Keratinocyte (primary cell): ENCODE measurements at places on chromosomes 7 and 10. TPM values are rescaled to one million over a fixed set of nuclear protein-coding genes. Genes with fewer than 3 reads are reported as not detected.

Gene NME8
- not detected in 3 replicates for polyA plus RNA-seq

Gene ACSL5
- polyA plus RNA-seq = 0.03 to 0.04 TPM in 2 of 3 replicates, not detected in the other

Gene SLC39A12
- 0.03 to 0.13 TPM (median 0.07 TPM) in 3 replicates for polyA plus RNA-seq

Gene SPDYE1
- polyA plus RNA-seq = not detected in 3 replicates

Gene UNCX
- polyA plus RNA-seq = not detected in 3 replicates

Gene GBX1
- polyA plus RNA-seq = not detected in 3 replicates

Gene CFAP46
- 0.55 to 1.00 TPM (median 0.94 TPM) in 3 replicates for polyA plus RNA-seq

Gene CD36
- 0.05 to 1.1 TPM (median 0.59 TPM) in 3 replicates for polyA plus RNA-seq

Gene FAM25A
- 11.7 to 27.6 TPM (median 25.2 TPM) in 3 replicates for polyA plus RNA-seq

Gene APBB1IP
- not detected in 3 replicates for polyA plus RNA-seq

Gene ZP3
- polyA plus RNA-seq = 6.9 to 13.6 TPM (median 7.7 TPM) in 3 replicates

Gene SLC29A4
- polyA plus RNA-seq = 0.43 to 1.9 TPM (median 0.65 TPM) in 3 replicates

Gene CDC14C
- not detected in 3 replicates for polyA plus RNA-seq

Gene TSPAN12
- 0.37 to 0.82 TPM (median 0.47 TPM) in 3 replicates for polyA plus RNA-seq

Gene MYH16
- polyA plus RNA-seq = 0.55 to 2.2 TPM (median 0.69 TPM) in 3 replicates

Gene LEP
- 0.10 to 0.50 TPM in 2 of 3 replicates, not detected in the other for polyA plus RNA-seq

Gene ZCCHC24
- polyA plus RNA-seq = 0.91 to 1.5 TPM (median 0.96 TPM) in 3 replicates

Gene PAPOLB
- polyA plus RNA-seq = not detected in 3 replicates

Gene UCN3
- polyA plus RNA-seq = not detected in 3 replicates

Gene PRTFDC1
- polyA plus RNA-seq = 1.4 to 2.2 TPM (median 1.8 TPM) in 3 replicates

Gene SEPTIN14
- polyA plus RNA-seq = not detected in 3 replicates

Gene RAB19
- 0.10 to 0.22 TPM in 2 of 3 replicates, not detected in the other for polyA plus RNA-seq

Gene CPA4
- polyA plus RNA-seq = 248 to 423 TPM (median 276 TPM) in 3 replicates

Gene ADRB1
- 0.04 to 0.07 TPM (median 0.05 TPM) in 3 replicates for polyA plus RNA-seq

Gene KLF14
- polyA plus RNA-seq = 0.01 to 0.03 TPM (median 0.03 TPM) in 3 replicates

Gene AZGP1
- 0.14 to 1.3 TPM (median 1.3 TPM) in 3 replicates for polyA plus RNA-seq

Gene MYO1G
- 0.02 to 0.13 TPM (median 0.03 TPM) in 3 replicates for polyA plus RNA-seq

Gene CHST3
- polyA plus RNA-seq = 12.0 to 12.4 TPM (median 12.3 TPM) in 3 replicates

Gene GPRIN2
- 0.03 to 0.42 TPM (median 0.08 TPM) in 3 replicates for polyA plus RNA-seq

Gene OPTN
- polyA plus RNA-seq = 69.4 to 92.3 TPM (median 71.9 TPM) in 3 replicates

Gene HOXA3
- 0.17 to 0.84 TPM (median 0.58 TPM) in 3 replicates for polyA plus RNA-seq

Gene CC2D2B
- polyA plus RNA-seq = 0.03 to 0.10 TPM (median 0.10 TPM) in 3 replicates

Gene GPR26
- polyA plus RNA-seq = not detected in 3 replicates

Gene HGF
- polyA plus RNA-seq = not detected in 3 replicates

Gene HHEX
- not detected in 3 replicates for polyA plus RNA-seq

Gene SEMA4G
- 0.98 to 1.9 TPM (median 1.2 TPM) in 3 replicates for polyA plus RNA-seq

Gene SPDYE16
- polyA plus RNA-seq = not detected in 3 replicates

Gene MLXIPL
- 0.05 to 0.14 TPM (median 0.05 TPM) in 3 replicates for polyA plus RNA-seq

Gene UTF1
- not detected in 3 replicates for polyA plus RNA-seq

Gene NXPH1
- polyA plus RNA-seq = not detected in 3 replicates

Gene CRHR2
- polyA plus RNA-seq = not detected in 3 replicates

Gene OIT3
- polyA plus RNA-seq = 0.05 TPM in 2 of 3 replicates, not detected in the other

Gene SLC18A3
- polyA plus RNA-seq = not detected in 3 replicates

Gene ADRA2A
- 0.01 TPM in 1 of 3 replicates, not detected in the others for polyA plus RNA-seq

Gene BMI1
- polyA plus RNA-seq = 21.6 to 33.1 TPM (median 22.0 TPM) in 3 replicates

Gene ANKRD7
- 0.10 to 0.32 TPM (median 0.26 TPM) in 3 replicates for polyA plus RNA-seq

Gene VAX1
- polyA plus RNA-seq = 0.03 to 0.04 TPM in 2 of 3 replicates, not detected in the other

Gene TACC2
- 6.8 to 20.9 TPM (median 12.8 TPM) in 3 replicates for polyA plus RNA-seq

Gene AVL9
- 15.3 to 22.2 TPM (median 17.1 TPM) in 3 replicates for polyA plus RNA-seq

Gene RBM20
- 0.01 to 0.04 TPM (median 0.01 TPM) in 3 replicates for polyA plus RNA-seq

Gene FOXI2
- polyA plus RNA-seq = not detected in 3 replicates

Gene ZNF488
- polyA plus RNA-seq = 1.2 to 1.4 TPM (median 1.4 TPM) in 3 replicates

Gene RBP3
- not detected in 3 replicates for polyA plus RNA-seq

Gene MRPS33
- 58.3 to 141 TPM (median 85.4 TPM) in 3 replicates for polyA plus RNA-seq
